ENCODE measurements at places on chromosomes 11 and 22. TPM values are rescaled to one million over a fixed set of nuclear protein-coding genes. Genes with fewer than 3 reads are reported as not detected.

The P2RX6 gene
- 5.9 TPM for total RNA-seq

DNA sequence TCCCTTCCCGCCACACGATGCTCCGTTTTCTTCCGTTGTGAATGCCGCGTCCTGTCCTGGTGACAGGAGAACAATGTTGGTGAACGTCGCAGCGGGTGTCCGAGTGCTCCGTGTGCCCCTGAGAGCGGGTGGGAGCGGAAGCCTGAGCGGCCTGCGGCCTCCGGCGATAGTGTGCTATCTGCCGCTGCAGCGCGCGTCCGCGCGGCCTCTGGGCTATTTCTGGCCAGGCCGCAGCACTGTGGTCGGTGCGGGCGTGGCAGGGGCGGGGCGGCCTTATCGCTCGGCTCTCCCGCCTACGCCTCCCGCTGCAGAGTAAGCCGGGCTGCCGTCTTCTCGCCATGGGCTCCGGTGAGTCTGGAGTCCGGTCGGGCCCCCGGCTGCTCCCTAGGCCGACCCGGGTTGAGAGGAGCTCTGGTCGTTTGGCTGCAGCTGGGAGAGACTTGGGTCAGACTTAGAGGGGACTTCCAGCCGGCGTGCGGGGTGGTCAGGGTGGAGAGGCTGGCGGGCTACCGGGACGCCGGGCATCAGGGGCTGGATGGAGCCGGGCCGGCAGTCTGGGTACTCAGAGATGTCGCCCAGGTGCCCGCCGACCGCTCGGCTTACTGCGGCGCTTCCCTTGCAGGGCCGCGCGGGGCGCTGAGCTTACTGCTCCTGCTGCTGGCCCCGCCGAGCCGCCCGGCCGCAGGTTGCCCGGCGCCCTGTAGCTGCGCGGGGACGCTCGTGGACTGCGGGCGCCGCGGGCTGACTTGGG, at the start of gene GP1BB:
Gene GP1BB, plus strand, starts transcription at position 308 of the 751 bp plus-strand sequence. Its CDS starts 31 bp downstream, at position 339.
- no peak for DNase-seq

GRCh38 chr22:49213731-49214352, 613.8 kb downstream of the BRD1 start:
- no peak for DNase-seq

- no peak for DNase-seq
These were observed 125.8 kb downstream of the DDX10 start for GRCh38 chr11:108790501-108791299.

The DRG1 gene
- 89.4 TPM for total RNA-seq

The UNC93B1 gene
- 17.2 TPM for total RNA-seq

The HORMAD2 gene
- not detected for total RNA-seq

DNA sequence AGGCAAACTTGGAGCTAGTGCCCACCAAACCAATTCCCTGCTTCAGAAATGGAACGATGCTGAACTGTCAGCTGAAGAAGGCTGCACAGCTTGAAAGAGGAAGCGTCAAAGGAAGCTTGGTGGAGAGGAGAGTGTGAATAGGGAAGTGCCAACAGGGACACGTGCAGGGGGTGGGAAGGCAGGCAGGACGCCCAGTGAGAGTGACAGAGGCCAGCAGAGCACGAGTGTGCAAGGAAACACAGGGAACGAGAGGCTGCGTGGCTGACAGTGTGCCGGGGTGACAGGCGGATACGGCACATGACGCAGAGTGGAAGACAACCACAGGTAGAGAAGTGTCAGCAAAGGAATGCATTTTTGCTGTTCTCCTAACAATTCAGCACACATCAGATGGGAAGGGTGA, 196.4 kb downstream of the LARGE1 start:
- no peak for DNase-seq

The ENTHD1 gene
- not detected for total RNA-seq

- DNase-seq = no peak
These were observed 673.0 kb downstream of the OPCML start for GRCh38 chr11:132859306-132859705.

GRCh38 chr11:65630215-65630614, 7.7 kb upstream of the SIPA1 start:
- no peak for DNase-seq

The CNTN5 gene
- 0.90 TPM for total RNA-seq

The OMP gene
- 1.1 TPM for total RNA-seq

DNA sequence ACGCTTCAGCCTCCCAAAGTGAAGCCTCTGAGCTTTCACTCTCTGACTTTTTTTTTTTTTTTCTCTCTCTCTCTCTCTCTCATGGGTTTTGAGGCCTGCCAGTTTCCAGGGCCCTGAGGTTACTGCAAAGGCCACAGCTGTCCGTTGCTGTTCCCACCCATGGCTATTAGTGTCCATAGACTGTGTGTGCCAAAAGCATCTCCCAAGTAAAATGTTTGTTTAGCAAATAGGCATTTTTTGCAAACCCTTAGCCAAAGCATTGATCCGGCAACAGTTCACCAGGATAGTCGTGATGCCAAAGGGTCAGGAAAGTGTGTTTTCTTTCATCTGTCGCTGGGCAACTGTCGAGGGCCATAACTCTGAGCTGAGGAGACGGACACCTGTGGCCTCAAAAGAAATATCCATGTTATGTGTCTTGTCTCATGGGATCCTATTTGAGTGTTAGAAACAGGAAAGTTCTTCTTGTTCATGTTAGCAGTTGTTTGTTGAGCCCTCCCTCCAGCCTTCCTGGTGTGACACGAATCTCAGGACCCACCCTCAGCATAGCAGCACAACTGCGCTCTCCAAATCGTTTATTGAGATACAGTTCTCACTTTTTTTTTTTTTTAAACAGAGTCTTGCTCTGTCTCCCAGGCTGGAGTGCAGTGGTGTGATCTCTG, 18.4 kb downstream of the FADS2 start:
- no peak for DNase-seq

The CREB3L1 gene
- total RNA-seq = 37.5 TPM

The FOLR1 gene
- 0.18 TPM for total RNA-seq

DNA sequence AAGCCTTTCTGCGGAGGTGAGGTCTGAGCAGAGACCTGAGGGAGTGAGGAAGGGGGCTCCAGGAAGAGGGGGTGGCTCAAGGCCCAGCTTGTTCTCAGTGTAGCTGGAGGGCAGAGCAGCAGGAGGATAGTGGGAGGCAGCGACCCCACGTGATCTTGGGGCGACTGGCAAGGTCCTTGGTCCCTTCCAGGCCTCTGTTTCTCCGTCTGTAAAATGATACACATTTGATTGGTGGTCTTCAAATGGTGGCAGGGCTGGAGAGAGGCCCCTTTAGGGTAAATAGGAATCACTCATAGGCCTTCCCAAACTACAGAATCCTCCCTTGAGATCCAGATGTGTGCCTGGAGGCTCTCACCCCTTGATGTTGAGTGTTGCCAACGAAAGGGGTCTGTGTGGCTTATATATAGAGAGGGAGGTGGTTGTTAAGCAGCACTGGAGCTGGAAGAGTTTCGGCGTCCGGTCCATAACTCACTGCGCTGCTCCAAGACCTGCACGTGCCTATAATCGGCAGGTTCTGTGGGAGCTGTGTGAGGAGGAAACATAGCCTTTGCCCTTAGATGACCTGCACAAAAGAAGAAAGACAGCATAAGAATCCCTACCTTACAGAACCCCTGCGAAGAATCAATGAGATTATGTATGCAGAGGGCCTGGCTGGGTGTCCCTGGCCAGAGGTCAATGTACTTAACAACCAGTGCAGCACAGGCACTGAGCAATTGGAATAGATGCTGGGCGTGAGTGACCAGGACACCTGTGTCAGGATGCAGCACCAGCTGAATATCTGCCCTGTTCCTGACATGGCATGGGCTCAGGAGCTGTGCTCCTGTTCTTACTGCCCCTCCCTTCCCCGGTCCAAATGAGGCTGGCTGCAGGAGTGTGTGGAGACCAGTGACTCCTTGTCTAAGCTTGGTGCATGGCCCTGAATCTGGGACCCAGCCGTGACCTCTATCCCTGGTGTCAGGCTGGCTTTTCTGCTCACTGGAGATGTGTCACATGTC, 28.7 kb downstream of the OTOG start:
- no peak for DNase-seq

DNA sequence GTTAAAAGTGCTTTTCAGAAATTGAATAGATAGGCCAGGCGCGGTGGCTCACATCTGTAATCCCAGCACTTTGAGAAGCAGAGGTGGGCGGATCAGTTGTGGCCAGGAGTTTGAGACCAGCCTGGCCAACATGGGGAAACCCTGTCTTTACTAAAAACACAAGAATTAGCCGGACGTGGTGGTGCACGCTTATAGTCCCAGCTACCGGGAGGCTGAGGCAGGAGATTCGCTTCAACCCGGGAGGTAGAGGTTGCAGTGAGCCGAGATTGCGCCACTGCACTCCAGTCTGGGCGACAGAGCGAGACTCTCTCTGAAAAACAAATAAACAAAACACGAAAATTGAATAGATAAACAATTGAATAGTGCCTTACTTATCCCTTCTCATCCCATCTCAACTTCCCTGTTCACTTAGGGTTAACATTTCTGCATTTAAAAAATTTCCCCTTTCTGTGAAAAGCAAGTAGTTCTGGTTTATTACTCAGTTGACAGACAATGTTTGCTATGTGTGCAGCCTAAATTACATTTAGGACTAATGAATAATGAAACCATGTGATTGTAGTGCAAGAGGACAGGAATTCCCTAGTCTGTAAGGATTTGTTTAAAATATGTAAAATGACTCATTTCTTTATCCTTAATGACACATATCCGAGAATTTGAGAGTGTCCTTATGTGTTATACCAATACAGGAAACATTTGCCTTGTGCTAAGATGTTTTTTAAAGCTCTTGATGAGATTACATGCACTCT, 6.0 kb downstream of the RNF169 start:
- DNase-seq = peak; percentile 85

DNA sequence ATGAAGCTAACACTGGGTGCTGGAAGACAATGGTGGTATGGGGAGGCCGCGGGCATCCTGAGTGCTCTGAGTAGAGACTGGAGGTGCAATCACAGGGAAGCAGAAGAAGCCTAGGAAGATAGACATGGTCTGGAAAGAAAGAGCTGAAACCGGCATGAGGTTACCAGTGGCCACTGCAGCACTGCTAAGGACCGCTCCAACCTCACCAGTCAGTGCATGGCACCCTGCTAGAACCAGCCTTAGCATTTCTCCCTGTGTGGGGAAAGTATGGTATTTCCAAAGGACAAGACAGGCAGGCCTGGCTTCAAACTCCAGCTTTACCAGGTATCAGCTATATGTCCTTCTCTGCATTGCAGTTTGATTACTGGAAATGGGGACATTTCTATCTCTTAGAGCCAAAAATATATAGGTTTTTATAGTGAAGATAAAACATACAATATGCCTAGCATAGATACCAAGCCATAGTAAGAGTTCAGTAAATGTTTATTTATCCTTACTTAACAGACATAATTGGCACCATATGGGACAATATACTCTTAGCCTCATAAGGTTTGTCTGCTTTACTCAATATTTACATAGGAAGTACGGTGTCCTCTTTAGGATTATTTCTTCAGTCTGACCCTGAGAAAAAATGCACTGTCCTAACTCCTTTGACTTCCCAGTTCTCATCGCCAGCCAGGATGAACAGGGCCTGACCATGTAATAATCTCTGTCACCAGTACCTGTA, 231.1 kb downstream of the TENM4 start:
- no peak for DNase-seq

GRCh38 chr11:70524096-70524922, 126.0 kb downstream of the CTTN start:
- no peak for DNase-seq

The LDHAL6A gene
- total RNA-seq = not detected

DNA sequence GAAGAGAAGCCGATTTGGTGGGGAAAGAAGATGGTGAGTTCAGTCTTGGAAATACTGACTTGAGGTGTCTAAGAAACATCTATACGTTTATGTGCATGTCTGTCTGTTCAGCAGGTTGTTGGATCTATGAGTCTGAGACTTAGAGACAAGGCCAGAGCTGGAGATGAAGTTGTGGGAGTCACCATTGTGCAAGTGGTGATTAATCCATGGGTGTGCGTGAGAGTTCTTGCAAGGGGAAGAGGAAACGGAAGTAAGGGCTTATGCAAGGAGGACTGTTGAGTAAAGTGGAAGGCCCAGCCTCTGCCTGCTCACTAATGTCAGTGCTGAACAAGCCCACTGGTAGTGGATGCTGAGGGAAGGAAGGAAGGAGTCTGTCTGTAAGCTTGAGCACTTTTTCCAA, 9.7 kb downstream of the TMEM45B start:
- peak; percentile 87 for DNase-seq

The PLEKHA7 gene
- 0.09 TPM for total RNA-seq

DNA sequence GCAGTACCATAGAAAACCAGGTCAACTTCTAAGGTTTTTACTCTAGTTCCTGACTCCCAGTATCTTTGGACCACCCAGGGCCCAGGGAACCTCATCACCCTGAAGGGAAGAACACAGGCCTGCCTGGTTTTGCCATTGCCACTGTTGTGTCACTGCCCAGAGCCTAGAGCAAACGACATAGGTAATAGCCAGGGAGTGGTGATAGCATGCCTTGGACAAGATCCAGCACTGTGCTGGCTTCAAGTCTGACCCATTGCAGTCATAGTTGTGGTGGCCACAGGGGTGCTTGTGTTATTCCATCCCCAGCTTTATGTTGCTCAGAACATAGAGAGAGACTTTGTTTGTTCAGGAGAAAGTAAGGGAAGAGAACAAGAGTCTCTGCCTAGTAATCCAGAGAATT, 2310.2 kb downstream of the LRRC4C start:
- no peak for DNase-seq

The FOLR2 gene
- total RNA-seq = not detected

- no peak for DNase-seq
These were observed 808 bp upstream of the IFITM2 start for GRCh38 chr11:306645-307371.

The LRRC74B gene
- total RNA-seq = not detected

DNA sequence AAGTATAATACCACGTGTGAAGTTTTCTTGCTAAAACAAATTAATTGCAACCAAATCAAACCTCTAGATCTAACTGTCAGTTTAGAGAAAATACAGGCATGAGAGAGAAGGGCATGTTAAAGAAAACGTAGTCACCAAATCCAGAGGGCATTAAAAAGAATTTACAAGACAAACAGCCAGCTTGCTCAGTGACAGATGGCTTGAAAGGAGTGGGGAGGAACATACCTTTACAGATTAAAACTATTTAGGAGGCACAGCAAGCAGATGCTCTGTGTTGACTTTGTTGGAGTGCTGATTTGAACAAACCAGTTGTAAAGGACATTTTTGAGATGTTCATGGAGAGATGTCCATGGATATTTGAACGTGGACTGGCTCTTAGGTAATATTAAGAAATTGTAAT, 96.9 kb downstream of the ATXN10 start:
- no peak for DNase-seq

The TMEM191B gene
- total RNA-seq = 0.36 TPM

- DNase-seq = no peak
These were observed 58.6 kb downstream of the DDIAS start for GRCh38 chr11:82959987-82960778.

The OR8K3 gene
- not detected for total RNA-seq

- DNase-seq = no peak
These were observed 10.7 kb downstream of the LDHAL6A start for GRCh38 chr11:18466402-18466801.

DNA sequence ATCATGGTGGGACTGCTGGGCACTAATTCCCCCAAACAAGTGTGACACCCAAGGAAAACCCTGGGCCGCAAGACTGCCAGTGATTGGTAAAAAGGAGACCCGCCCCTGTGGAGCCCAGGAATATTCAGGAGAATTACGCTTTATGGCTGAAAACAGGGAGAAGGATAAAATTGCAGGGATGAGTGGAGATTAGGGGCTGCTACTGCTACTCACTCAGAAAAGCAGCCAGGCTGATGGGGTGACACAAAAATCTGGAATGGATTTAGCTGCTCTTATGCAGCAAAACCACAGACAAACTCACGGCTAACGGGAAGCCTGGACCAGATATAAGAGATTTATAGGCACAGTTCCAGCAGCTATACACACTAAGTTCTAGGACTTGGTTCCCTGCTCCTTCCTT, 4.4 kb upstream of the FBXO3 start:
- DNase-seq = peak; percentile 85
